Omental fat pad (tissue), 4 donors: ENCODE measurements at places on chromosomes 4 and X. TPM values are rescaled to one million over a fixed set of nuclear protein-coding genes. Genes with fewer than 3 reads are reported as not detected.

The USP17L10 gene
- total RNA-seq: not detected

The UGT2A1 gene
- not detected for total RNA-seq

The ARX gene
- total RNA-seq: not detected

The TMEM164 gene
- total RNA-seq: 49.6 TPM

GRCh38 chr4:164846566-164846965 lies 30.4 kb upstream of the APELA start:
- DNase-seq: no peak

GRCh38 chrX:31540313-31540712 lies 468.5 kb upstream of the FTHL17 start:
- DNase-seq: no peak

- no peak for DNase-seq
Measured at GRCh38 chr4:1615786-1616556, 68.1 kb downstream of the FAM53A start.

GRCh38 chrX:79133904-79134303 lies 10.6 kb upstream of the GPR174 start:
- no peak for DNase-seq

DNA sequence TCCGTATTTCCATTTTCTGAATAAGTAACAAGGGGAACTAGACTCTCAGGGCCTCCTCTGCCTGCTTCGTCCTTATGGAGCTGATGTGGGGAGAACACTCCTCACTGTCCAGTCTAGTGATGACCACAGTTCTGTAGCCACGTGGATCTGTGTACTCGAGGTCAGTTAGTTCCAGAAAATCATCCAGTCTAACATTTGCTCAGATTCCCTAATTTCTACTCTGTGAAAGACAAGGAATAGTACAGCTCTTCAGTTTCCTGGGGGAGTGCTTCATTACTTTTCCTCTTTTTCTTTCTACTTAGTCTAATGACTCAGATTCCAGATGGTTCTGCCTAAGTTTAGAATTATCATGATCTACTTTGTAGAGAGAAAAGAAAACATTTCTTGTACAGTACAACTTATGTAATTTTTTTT lies 82.6 kb downstream of the SORBS2 start:
- no peak for DNase-seq

GRCh38 chr4:147787204-147787603 lies 55.3 kb downstream of the ARHGAP10 start:
- no peak for DNase-seq
